ENCODE measurements at places on chromosomes 5 and 9.

DNA sequence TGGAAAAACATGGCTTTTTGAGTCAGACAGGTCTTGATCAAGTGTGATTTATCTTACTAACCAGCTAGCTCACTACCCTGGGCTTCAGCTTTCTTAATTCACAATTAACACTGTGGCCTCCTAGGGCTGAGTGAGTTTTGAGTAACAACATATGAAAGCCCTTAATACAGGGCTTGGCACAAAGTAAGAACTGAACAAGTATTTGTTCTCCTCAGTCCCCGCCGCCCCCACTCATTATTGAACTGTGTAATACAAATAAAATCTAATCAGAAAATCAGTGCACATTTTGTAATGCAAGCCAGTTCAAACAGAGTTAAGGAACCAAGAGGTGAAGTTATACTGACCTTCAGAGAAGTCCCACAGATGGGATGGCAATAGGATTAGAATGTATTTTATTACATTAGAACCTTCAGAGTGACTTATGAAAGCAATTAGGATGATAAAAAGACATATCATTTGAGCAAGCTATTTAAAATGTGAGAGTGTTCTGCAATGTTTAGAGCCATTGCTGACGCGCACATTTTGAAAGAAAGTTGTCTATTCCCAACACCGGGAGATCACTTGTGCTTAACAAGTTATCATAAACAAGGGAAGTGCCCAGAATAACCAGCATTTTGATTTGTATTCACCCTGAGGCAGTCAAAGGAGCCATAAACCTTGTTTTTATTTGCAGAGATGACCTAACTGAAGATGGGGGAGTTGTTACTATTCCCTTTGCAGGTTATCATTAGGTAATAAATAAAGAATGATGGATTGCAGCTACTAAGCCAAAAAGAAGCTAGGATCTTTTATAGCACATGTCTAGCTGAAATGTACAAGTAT lies 19.4 kb downstream of the ADAMTS16 start:
- DNase-seq, result no peak

DNA sequence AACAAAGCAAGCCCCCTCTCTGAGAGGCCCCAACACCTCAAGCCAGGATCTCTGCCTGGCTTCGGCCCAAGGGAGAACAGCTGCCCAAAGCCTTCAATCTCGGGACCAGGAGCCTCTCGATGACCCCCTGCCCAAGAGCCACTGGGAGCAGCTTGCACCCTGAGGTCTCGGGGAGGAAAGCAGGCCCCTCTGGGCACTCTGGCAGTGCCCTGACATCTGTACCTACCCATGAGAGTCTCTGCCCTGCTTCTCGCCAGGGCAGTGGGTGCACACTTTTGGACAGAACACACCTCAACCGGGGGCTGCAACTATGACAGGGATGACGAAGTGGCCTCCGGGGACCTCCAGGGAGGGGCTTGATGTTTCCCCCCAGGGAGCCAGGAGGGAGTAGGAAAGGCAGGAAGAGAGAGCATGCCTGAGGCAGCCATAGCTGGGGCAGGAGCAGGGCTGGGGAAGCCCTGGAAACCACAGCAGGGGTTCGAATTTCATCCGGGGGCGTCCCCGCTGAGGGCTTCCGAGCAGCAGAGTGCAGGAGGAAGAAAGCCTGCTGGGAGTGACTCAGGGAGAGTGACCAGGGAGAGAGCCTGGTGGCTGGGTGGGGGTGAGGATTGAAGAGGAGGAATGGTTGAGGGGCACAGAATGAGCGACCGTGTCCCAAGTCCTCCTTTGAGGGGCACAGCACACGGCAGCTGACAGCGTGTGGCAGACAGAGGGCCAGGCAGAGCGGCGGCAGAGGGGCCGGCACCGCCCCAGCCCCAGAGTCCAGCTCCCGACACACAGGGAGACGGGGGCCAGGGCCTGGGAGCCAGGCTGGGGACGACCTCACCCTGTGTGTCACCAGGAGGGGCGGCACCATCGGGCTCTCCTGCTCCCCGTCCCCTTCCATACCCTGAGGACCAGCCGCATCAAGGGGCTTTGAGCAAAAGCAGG lies 1.8 kb downstream of the LPCAT1 start:
- no peak for DNase-seq

- no peak for DNase-seq
Observed at GRCh38 chr9:9973062-9973461, 639.7 kb downstream of the PTPRD start.

DNA sequence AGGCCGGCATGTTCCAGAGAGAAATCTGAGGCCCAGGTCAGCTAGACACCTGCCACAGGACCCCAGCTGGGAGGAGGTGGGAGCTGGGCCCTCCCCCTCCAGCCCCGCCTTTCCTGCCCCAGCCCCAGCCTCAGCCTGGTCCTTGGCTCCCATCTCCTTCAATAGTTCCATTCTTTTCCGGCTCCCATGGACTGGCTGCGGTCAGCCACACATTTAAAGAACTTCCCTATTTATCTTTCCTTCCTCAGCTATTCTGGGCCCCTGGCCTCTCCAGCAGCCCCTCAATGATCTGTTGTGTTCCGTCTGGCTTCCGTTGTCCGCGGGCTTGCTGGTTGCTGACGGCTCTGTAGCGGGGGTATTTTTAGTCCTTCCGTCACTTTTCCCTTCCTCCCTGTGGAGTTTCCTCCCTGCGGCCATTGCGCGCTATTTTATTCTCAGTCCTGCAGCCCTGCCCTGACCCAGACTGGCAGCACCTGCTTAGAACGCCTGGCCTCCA lies 73.8 kb downstream of the AMBP start:
- no peak for DNase-seq

- no peak for DNase-seq
Observed at GRCh38 chr9:80878556-80878955, 810.8 kb downstream of the TLE1 start.

DNA sequence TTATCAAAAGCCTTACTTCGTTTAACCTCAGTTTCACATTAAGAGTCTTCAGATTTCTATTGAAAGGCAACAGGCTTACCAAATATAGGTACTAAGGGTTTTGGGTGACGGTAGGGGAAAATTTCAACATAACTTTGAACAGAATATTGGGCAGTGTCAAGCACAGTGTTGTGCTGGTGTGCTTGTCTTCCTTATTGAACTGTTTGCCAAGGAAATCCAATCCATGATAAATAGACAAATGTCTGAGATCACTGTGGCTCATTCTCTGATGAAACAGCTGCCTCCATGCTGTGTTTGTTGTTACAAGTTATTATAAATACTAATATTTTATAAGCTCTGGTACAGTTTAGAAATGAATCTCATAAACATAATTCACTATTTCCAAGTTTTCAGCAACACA lies 730.1 kb downstream of the NR2F1-AS1 start:
- DNase-seq, result no peak

DNA sequence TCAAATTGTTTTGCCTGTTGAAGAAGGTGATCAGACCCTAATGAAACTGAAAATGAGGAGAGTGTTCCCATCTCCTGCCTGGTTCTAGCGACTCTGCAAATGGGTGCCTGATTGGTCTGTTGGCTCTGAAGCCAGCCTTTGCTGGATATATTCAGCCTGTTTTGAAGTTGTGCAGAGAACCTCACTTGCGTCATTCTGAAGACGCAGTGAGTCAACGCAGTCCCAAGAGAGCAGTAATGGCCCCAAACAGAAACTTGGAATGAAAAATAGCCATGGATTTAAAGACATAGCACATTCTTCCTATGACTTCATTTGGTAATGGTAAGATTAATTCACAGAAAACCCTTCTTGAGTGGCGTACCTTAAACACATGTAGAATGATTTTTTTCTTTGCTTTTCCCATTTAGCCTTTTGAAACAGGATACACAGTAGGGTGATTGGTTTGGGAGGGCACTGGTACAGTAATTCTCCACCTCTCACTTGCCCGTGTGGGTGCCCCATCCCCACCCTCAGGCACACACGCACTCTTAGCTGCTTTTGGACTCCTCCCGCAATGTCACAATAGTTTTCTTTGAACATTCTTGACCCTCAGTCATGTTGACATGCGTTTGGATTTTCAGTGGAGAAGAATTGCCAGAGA lies 54.1 kb upstream of the ABL1 start:
- no peak for DNase-seq

DNA sequence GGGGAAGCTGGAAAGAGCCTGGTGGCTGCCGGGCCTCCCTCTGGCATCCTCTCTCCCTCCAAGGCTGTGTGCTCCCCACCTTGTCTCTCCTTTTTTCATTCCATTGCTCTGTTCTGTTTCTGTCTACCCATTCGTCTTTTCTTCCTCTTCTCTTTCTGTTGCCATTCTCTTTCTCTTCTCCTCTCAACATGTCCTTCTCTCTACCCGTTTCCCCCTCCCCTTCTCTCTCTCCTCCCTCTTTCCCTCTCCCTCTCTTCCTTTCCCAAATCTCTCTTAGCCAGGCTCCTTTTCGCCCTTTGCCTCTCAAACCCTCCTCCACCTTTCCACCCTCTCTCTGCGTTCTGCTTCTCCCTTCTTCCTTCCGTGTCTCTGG lies 19.4 kb upstream of the KCNIP1 start:
- DNase-seq, result no peak

- DNase-seq, result no peak
Observed at GRCh38 chr5:135821802-135822201, 12.7 kb upstream of the SLC25A48 start.

DNA sequence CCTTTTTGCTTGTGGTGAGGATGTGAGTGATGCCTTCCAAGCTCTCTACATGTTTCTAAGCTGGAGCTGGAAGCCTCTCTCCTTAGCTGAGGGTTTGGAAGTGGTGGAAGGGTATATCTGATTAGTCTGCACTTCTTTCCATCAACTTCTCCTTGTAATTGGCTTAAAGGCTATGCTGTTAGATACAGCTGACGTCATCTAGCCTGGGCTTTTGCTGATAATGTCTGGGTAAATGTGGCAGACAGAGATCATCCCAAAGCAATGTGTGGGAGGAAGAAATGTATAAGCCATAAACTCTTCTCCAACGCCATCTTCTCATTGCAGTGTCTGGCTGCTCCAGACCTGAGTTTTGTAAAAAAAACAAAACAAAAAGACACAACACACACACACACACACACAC lies 29.3 kb downstream of the ZNF354C start:
- DNase-seq, result no peak

DNA sequence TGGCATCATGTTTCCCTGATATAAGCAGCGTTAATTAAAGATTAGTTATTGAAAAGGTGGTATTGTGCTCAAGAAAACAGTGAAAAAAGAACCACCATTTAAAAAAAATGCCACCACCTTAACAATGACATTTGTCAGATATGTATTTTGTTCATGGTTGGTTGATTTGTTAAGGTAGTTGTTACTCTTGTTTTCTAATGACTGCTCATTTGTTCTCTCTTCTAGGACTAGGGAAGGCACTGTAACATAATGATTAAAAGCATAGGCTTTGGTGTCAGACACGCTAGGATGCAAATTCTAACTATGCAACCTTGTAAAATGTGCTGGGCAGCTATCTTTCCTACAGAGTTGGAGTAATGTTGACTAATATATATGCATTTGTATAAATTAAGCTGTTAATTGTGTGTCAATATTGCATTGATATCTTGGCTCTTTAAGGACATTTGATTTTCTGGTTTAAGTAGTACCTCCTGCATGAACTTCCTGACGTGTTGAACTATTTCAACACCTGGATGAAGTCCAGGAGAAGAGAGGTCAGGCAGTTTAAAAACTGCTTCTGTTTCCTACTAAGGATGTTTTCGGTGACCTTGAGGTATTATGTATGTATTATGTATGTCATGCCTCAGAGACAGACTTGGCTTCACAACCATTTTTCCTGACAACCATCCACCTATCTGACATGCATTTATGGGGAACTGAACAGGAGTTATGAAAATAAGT lies 77.8 kb downstream of the MUSK start:
- no peak for DNase-seq

- no peak for DNase-seq
Observed at GRCh38 chr9:119216651-119217331, 152.4 kb downstream of the BRINP1 start.

- no peak for DNase-seq
Observed at GRCh38 chr5:157168286-157168685, 2.2 kb upstream of the GARIN3 start.

- DNase-seq, result no peak
Observed at GRCh38 chr9:116336133-116336862, 182.7 kb downstream of the PAPPA start.

GRCh38 chr5:62533597-62533996 lies 45.0 kb upstream of the LRRC70 start:
- no peak for DNase-seq

DNA sequence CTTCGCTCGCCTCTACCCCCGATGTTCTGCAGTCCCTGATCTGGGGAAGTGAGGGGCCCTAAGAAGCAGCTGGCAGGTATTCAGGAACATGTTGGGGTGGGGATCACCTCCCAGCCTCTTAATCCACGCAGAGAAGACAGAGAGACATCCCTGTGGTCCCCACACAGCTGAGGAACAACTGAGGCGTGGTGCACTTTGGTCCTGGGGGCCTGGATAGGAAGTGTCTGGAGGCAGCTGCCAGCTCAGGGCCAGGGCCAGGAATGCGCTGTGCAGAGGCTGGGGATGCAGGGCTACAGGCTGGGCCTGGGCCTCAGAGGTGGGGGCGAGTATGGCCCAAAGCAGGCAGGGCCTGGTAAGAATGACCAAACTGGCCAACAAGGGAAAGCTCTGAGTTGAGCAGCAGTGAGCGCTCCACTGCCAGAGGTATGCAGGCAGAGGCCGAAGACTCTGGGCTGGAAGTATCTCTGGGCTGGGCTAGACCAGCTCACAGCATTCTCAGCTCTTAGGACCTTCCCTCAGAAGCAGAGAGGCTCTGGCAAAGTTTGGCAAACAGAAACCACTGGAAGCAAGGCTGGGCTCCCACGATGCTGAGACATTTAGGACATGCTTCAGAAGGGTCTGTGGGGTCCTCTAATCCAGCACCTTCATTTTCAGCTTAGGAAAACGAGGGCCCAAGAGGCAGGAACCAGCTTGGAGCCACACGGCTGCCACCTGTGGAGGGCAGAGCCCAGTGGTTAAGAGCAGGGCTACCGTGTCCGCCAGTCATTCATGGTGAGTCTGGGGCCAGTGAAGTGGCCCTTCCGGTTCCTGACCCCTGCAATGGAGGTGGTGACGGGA lies 174.4 kb downstream of the GAPVD1 start:
- DNase-seq, result no peak

DNA sequence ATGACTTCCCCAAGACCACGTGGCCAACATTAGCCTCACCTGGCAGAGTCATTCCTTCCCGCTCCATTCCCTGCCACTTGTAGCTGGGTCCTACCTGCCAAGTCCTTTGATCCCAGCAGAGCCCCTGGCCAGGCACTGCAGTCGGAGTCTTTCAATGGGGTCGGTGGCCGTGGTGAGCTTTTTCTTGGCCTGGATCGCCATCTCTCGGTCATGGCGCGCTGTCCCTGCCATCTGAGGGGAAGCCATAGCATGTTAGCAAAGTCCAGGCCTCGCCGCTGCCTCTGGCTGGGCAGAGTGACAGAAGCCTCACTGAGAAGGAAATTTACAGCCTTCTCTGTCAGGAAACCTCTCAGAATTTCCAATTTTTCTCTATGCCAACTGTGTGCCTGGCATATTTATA lies 17.5 kb downstream of the CAPSL start:
- no peak for DNase-seq

- DNase-seq, result no peak
Observed at GRCh38 chr9:82912645-82913044, 150.3 kb downstream of the RASEF start.

- no peak for DNase-seq
Observed at GRCh38 chr5:81850501-81851357, 99.8 kb upstream of the SSBP2 start.

Measured in activated T-helper 1 cell treated with Interleukin-2 at 50 U/mL for 16 hours (primary cell).